ENCODE measurements at places on chromosomes 1 and 21.
A peak's percentile ranks its signal among the peaks of the same experiment; 100 is the strongest.

- H3K36me3 ChIP-seq: no peaks in the 10 kb centered on the region
- H3K4me1 ChIP-seq: no peaks in the 10 kb centered on the region
- no peak for DNase-seq
- H3K4me3 ChIP-seq: no peak overlapping the region
Observed at GRCh38 chr1:88595355-88596002, 88.6 kb upstream of the PKN2 start.

- no peak for DNase-seq
- H3K36me3 ChIP-seq: no peaks in the 10 kb centered on the region
- no peaks in the 10 kb centered on the region for H3K4me1 ChIP-seq
Observed at GRCh38 chr1:219413536-219413935, 199.4 kb downstream of the ZC3H11B start.

DNA sequence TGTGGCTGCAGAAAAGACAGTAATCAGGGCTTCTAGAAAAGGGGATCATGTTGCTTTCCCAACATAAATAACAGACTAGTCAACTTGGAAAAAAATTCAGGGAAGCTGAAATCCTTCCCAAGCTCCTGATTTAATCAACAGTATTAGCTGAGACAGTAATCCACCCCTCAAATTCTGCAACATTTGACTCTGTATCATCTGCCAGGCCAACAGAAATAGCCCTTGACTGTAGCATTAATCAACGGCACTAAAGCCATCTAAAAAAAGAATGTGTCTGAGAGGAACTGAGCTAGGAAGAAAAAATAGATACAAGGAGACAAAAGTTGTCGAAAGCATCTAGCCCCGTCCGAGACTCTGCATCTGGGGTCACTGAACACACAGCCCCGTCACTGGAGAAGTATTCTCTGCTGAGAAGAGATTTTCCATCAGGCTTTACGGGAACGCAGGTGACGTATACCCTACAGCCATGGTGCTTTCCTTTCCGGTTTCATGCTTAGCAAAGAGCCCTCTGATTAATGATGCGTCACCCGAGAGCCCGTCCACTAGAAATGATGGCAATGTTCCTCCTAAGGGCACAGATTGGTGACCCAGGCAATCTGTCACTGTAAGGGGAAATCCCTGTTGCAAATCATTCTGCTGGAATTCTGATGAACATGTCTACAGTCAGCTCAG, 42.1 kb upstream of the TP53BP2 start:
- H3K36me3 ChIP-seq: no peaks in the 10 kb centered on the region
- no peak overlapping the region for H3K4me3 ChIP-seq
- H3K27me3 ChIP-seq: no peaks in the 10 kb centered on the region
- no peak overlapping the region for H3K27ac ChIP-seq
- DNase-seq: no peak

DNA sequence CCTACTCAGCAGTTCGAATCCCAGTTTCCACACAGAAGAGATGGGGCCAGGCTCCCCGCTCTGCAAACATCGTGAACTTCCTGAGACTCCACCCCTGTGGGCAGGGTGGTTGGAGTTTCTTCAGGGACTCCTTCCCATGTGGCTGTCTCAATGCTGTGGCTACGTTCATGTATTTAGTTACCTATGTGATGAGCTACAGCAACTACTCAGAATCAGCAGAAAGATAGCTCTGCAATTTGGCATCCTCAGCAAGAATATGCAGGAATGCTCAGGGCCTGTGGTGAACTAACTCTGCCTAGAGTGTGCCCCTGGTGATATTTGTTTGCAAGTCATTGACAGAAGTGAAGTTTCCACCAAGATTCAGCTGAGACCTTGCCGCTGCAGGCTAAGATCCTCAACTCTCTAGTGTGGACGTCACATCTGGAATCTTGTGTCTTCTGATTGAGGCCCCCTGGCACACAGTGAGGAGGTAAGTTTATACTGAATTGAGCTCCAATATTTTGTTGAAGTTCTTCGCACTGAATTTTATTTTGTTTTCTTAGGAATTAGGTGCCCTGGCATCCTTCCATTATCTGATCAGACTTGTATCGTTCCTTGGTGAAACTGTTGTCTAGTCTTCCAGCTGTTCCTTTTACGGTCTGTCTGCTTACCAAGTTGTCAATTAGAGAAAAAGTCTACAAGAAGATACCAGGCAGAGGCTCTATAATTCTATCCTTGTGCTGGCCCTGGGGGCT, 8.2 kb upstream of the GLRX2 start:
- H3K27me3 ChIP-seq: peaks cover 5% of the 10 kb centered on the region
- no peak overlapping the region for H3K27ac ChIP-seq
- H3K36me3 ChIP-seq: no peaks in the 10 kb centered on the region
- no peak overlapping the region for H3K4me3 ChIP-seq

GRCh38 chr1:30816211-30817076, 58.9 kb upstream of the LAPTM5 start:
- no peaks in the 10 kb centered on the region for H3K36me3 ChIP-seq
- no peak overlapping the region for H3K27ac ChIP-seq
- peaks cover 23% of the 10 kb centered on the region for H3K27me3 ChIP-seq
- DNase-seq: no peak

GRCh38 chr1:17538428-17539117, 925 bp upstream of the ARHGEF10L start:
- H3K4me1 ChIP-seq: no peaks in the 10 kb centered on the region
- no peak overlapping the region for H3K27ac ChIP-seq
- DNase-seq: no peak
- peaks cover 43% of the 10 kb centered on the region for H3K27me3 ChIP-seq
- no peak overlapping the region for H3K4me3 ChIP-seq
- no peaks in the 10 kb centered on the region for H3K36me3 ChIP-seq

- no peaks in the 10 kb centered on the region for H3K27me3 ChIP-seq
- no peak overlapping the region for H3K27ac ChIP-seq
- H3K4me3 ChIP-seq: no peak overlapping the region
- H3K36me3 ChIP-seq: no peaks in the 10 kb centered on the region
- no peaks in the 10 kb centered on the region for H3K4me1 ChIP-seq
Observed at GRCh38 chr21:25359724-25360123, 247.6 kb downstream of the MRPL39 start.

- H3K27me3 ChIP-seq: no peaks in the 10 kb centered on the region
- H3K4me1 ChIP-seq: no peaks in the 10 kb centered on the region
- H3K27ac ChIP-seq: no peak overlapping the region
- H3K36me3 ChIP-seq: no peaks in the 10 kb centered on the region
Observed at GRCh38 chr1:1290238-1290731, 10.0 kb downstream of the SCNN1D start.

DNA sequence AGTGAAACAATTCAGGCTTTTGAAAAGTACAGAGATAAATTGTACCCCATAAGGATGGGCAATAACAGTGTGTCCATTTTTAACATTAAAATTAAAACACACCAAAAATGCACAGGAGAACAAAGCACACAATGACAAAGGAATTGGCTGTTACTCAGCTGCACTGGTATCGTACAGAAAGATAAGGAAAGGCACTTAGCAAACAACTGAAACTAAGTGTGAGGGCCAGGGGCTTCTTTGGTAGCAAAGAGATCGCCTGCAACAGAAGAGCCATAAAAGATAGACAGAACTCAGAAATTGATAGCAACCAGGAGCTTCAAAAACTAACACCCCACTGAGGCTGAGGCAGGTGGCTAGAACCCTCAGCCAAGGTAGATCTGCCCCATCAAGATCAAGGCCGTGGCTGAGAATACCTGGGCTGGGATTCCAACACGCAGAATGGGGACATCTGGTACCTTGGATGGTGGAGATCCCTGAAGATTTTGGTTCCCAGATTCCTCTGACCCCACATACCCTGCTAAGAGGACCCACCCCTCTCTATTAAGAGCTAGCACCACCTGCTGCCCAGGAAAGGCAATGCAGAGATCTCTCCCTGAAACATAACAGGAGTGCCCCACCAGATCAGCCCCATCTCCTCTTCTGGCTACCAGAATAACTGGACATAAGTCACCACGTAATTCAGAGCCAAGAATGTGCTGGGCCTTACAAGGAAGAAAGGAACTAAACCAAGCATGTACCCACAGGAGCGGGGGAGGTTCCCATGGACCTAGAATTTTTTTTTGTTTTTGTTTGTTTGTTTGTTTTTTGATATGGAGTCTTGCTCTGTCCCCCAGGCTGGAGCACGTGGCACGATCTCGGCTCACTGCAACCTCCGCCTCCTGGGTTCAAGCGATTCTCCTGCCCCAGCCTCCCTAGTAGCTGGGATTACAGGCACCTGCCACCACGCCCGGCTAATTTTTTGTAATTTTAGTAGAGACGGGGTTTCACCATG, 16.2 kb downstream of the PLEKHO1 start:
- peak overlapping the region; percentile 46 for H3K27ac ChIP-seq
- H3K36me3 ChIP-seq: no peaks in the 10 kb centered on the region
- peaks cover 27% of the 10 kb centered on the region for H3K4me1 ChIP-seq
- H3K4me3 ChIP-seq: no peak overlapping the region

GRCh38 chr1:208167261-208167869, 76.8 kb downstream of the PLXNA2 start:
- no peaks in the 10 kb centered on the region for H3K4me1 ChIP-seq
- peaks cover 37% of the 10 kb centered on the region for H3K27me3 ChIP-seq
- H3K36me3 ChIP-seq: no peaks in the 10 kb centered on the region
- no peak for DNase-seq

- no peak overlapping the region for H3K4me3 ChIP-seq
- no peaks in the 10 kb centered on the region for H3K27me3 ChIP-seq
- H3K27ac ChIP-seq: no peak overlapping the region
Observed at GRCh38 chr1:74426208-74426937, 86.0 kb downstream of the LRRC53 start.

GRCh38 chr1:242761556-242761955, 237.1 kb upstream of the PLD5 start:
- H3K27ac ChIP-seq: no peak overlapping the region
- H3K27me3 ChIP-seq: no peaks in the 10 kb centered on the region
- H3K4me1 ChIP-seq: no peaks in the 10 kb centered on the region
- H3K36me3 ChIP-seq: no peaks in the 10 kb centered on the region
- DNase-seq: no peak

- DNase-seq: no peak
- no peaks in the 10 kb centered on the region for H3K4me1 ChIP-seq
Observed at GRCh38 chr1:13825033-13825432, 125.0 kb downstream of the PRDM2 start.

- peaks cover 28% of the 10 kb centered on the region for H3K36me3 ChIP-seq
- H3K4me3 ChIP-seq: peak overlapping the region; percentile 49
- no peak for DNase-seq
Observed at GRCh38 chr1:112633628-112634027, 14.0 kb downstream of the CAPZA1 start.

- peak overlapping the region; percentile 89 for H3K4me3 ChIP-seq
- no peaks in the 10 kb centered on the region for H3K27me3 ChIP-seq
Observed at GRCh38 chr1:202807451-202807925, 733 bp downstream of the KDM5B start.

DNA sequence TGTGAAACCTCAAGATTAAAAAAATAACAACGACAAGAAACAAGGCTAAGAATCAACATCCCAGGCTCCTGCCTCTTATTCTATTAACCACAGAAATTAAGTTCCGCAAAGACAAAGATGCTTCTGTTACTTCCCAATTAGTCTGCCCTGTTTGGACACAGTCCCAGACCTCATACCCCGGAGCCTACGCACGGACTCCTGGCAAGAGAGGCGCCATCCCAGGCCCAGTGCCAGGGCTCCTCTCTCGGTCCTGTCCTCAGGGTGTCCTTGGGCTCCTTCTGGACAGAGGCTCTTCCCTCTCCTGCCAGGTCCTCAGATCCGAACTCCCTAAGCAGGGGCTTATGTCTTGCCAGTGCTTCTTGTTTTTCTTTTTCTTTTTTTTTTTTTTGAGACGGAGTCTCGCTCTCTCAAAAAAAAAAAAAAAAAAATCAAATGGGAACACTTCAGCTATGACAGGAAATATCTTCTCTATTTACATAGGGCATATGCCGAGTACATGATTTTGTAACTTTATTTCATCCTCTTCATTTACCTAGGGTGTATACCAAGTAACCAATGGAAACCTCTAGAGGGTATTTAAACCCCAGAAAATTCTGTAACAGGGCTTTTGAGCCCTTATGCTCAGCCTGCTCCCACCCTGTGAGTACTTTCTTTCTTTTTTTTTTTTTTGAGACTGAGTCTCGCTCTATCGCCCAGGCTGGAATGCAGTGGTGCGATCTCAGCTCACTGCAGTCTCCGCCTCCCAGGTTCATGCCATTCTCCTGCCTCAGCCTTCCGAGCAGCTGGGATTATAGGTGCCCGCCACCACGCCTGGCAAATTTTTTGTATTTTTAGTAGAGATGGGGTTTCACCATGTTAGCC, 11.7 kb upstream of the ENO1 start:
- H3K27ac ChIP-seq: no peak overlapping the region
- DNase-seq: no peak
- no peaks in the 10 kb centered on the region for H3K36me3 ChIP-seq
- no peaks in the 10 kb centered on the region for H3K27me3 ChIP-seq

GRCh38 chr1:8727809-8728213, 89.6 kb downstream of the RERE start:
- H3K4me1 ChIP-seq: peaks cover 9% of the 10 kb centered on the region
- H3K27ac ChIP-seq: no peak overlapping the region
- no peaks in the 10 kb centered on the region for H3K27me3 ChIP-seq

DNA sequence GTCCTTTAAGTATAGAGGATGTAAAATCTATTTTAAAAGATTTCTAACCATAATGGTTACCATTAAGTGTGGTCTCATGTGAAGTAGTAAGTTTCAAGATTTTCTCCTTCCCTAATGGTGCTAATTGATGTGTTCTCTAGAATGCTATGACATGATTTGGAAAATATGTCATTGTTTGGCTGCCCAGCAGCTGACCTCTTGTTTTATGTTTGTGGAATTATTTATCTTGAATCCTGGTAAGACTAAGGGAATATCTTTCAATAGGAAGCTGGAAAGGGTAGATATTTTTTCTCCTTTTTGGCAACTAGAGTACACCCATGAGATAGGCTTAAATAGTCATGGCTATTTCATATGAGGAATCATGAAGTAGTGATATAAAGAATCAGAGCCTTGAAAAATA, 139.8 kb upstream of the CHODL start:
- H3K36me3 ChIP-seq: no peaks in the 10 kb centered on the region
- no peak for DNase-seq
- no peaks in the 10 kb centered on the region for H3K27me3 ChIP-seq
- H3K4me3 ChIP-seq: no peak overlapping the region
- no peaks in the 10 kb centered on the region for H3K4me1 ChIP-seq

GRCh38 chr1:154346276-154346917, 21.1 kb downstream of the ATP8B2 start:
- H3K4me3 ChIP-seq: no peak overlapping the region
- H3K27ac ChIP-seq: peak overlapping the region; percentile 50
- DNase-seq: no peak
- H3K4me1 ChIP-seq: peaks cover 49% of the 10 kb centered on the region
- no peaks in the 10 kb centered on the region for H3K27me3 ChIP-seq
